ENCODE measurements at places on chromosomes 5 and 9.
A peak's percentile ranks its signal among the peaks of the same experiment; 100 is the strongest.

GRCh38 chr9:99016681-99017387 lies 73.1 kb downstream of the COL15A1 start:
- no peak for DNase-seq

DNA sequence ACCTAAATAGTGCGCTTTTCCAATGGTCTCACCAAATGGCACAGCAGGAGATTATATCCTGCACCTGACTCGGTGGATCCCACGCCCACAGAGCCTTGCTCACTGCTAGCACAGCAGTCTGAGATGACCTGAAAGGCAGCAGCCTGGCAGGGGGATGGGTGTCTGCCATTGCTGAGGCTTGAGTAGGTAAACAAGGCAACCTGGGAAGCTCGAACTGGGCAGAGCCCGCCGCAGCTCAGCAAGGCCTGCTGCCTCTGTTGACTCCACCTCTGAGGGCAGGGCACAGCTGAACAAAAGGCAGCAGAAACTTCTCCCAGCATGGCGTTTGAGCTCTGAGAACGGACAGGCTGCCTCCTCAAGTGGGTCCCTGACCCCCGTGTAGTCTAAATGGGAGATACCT lies 18.1 kb upstream of the ABLIM3 start:
- no peak for DNase-seq

GRCh38 chr5:137264573-137264972 lies 234.6 kb downstream of the SPOCK1 start:
- no peak for DNase-seq

- DNase-seq = no peak
Observed at GRCh38 chr5:34523387-34523726, 132.8 kb upstream of the RAI14 start.

- no peak for DNase-seq
Observed at GRCh38 chr9:127370672-127371648, 26.0 kb upstream of the SLC2A8 start.

GRCh38 chr9:81264516-81264915 lies 424.8 kb downstream of the TLE1 start:
- no peak for DNase-seq

- DNase-seq = no peak
Observed at GRCh38 chr5:3187771-3188425, 407.7 kb upstream of the IRX1 start.

DNA sequence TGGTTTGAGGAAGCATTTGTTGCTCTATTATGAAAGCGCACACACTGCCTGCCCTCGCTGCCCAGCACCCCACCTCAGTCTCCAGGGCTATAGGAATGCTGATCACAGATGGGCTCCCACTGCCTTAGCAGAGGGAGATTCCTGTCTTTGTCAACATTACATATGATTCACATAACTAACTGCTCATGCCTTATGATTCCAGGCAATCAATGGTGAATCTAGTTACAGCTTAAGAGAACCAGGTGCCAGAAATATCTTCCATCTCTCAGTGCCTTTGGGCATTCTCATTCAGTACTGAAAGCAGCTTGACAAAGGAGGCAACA lies 458.9 kb upstream of the C9orf72 start:
- DNase-seq = no peak

- DNase-seq = no peak
Observed at GRCh38 chr9:76900884-76901440, 5.0 kb downstream of the PRUNE2 start.

DNA sequence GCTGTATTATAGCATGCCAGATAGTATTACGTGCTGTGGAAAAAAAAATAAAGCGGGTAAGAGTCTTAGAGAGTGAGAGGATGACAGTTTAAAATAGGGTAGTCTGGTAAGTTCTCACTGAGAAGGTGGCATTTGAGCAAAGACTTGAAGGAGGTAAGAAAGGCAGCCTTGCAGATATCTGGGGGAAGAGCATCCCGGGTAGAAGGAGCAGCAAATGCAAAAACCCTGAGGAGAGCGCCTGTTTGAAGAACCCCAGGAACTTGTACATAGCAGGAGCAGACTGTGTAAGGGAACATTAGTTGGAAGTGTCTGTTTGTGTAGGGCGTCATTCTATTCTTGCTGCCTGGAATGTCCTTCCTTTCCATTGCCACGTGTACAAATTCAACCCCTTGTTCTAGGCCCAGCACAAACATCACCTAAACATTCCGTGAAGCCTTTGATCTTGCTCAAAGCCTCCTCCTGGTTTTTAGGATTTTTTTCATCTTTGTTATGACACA lies 2.6 kb downstream of the AP3S1 start:
- DNase-seq = no peak

- no peak for DNase-seq
Observed at GRCh38 chr5:91272858-91273257, 110.3 kb downstream of the ARRDC3 start.

DNA sequence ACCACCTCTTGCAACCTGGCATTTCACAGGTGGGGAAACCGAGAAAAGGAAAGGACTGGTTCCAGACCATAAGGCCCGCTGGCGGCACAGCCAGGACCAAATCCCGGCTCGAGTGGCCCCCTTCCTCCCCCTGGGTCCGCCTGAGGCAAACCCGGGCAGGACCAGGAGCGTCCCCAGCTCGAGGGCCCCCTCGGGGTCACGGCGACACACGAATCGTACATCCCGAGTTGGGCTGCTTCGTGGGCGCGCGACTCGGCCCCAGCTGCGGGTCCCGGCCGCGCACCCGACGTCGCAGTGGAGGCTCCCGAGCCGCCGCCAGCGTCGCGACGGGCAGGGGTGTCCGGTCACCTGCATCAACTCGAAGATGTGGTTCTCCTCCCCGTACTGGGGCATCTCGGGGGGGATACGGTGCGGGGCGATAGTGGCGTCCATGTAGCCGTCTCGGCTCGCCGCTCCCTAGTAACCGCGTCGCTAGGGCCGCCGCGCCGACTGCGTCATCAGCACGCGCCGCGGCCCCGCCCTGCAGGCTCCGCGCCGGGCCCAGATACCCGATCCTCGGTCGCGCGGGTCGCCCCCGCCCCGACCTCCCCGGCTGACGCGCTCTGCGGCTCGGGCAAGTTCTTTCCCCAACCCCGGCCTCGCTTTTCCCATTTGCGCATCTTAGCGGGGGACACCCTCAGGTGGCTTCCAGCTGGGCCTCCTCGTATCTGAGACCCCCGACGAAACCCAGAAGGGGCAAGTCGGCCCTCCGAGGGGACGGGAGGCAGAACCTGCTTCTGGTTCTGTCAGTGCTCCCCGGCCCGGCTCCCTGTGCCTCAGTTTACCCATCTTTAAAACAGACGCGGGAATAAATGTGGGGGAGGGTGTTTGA lies at the start of gene AK8:
TSS of gene AK8 (minus strand) at position 461 of the 871 bp plus-strand sequence. CDS start at position 432, 29 bp downstream.
- peak; percentile 37 for DNase-seq

DNA sequence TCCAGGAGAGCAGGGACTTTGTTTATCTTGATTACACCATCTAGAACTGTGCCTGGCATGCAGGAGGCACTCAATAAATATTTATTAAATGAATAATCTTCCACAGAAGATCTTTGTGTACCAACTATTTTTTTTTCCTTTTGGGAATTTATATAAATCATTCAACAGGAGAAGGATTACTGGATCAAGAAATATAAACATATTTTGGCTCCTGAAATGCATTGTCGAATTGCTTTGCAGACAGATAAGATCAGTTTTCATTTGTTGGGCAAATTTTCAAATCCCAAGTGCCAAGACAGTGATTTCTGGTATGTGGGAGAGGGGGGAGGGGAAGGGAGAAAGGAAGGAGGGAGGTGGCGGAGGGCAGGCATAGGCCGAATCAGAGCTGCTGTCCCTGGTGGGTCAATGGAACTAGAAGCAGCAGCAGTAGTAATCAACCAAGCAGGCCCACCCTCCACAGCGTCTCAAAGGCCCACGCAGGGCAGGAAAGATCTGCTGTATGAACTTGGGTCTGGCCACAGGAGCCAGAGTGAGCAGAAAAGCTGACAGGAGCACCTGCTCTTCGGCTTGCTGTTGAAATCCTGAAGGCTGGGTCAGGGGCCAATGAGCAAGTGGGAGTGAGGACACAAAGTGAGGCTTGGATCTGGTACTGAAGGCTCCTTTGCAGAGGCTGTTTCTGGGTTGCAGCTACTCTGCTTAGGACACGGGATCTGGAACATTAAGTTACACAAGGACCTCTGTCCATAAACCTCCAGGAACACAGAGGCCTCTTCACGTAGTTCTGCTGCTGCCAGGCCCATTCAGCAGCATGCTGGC lies 15.8 kb upstream of the TRAF1 start:
- DNase-seq = no peak

DNA sequence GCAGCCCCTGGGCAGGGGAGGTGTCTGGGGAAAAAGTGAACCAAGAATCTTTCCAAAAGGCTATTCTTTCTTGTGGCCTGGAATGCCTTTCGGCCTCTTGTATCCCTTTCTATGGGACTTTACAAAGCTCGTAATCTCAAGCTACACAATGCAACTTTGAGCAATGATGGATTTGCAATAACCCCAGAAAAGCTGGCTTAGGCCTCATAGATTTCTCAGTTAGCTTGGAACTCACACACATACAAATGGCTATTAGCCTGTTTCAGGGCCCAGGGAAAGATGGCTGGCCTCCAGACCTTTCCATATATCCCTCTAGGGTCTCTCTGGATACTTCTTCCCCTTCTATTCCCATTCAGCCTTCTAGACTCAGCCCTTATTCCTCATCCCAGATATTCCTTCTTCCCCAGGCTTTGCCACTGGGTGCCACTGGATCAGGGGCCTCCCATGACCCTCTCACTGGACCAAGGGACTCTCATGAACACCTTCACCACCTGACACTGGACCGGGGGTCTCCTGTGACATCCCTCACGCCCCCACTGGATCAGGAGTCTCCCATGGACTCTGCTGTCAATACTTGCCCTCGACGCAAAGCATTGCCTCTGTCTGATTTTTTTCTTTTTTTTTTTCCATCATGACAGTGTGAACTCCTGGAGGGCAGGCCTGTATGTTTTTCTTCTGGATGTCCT lies 59.5 kb downstream of the RAD23B start:
- DNase-seq = no peak

DNA sequence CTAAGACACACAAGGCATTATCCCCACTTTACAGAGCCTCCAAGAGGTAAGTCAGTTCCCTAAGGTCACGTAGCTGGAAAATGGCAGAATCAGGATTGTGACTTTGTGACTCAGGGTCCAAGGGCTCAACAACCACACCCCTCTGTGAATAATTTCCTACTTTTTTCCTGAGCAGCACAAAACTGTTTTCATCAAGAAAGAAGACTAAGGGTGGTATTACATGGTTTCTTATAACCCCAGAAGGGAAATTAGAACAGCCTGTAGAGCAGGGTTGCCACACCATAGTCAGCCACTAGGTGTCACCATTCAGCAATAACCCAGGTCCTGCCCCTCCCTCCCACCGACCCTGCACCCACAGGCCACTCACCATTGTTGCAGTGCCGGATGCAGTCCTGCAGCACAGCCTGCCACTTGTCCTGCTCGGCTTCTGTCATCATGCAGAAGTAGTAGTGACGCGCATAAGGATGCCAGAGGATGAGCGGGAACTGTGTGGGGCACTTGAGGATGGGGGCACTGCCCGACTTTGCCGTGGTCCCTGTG lies 72.1 kb downstream of the LRSAM1 start:
- DNase-seq = no peak

GRCh38 chr5:103031607-103032006 lies 88.3 kb downstream of the GIN1 start:
- DNase-seq = no peak

GRCh38 chr9:110604171-110604601 lies 24.6 kb upstream of the SVEP1 start:
- no peak for DNase-seq

GRCh38 chr5:149386166-149386565 lies 7.1 kb upstream of the IL17B start:
- DNase-seq = no peak

DNA sequence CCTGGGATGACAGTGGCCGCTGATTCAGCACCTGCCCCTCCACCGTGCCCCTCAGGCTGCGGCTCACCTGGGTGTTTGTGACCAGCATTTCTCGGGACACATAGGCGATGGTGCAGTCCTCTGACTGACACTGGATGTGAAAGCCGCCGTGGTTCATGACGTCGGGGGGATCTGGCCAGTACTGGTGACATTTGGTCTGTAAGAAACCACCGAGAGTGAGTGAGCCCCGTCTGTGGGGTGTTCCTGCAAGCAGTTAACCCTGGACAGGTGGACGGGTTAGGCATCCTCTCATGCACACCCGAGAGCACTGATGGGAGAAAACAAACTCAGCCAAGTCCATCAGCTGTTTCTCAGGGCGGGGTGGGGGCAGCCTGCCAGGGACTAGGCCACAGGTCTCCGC lies 62.5 kb upstream of the EPB41L4B start:
- no peak for DNase-seq

GRCh38 chr5:144210655-144211054 lies 40.0 kb downstream of the KCTD16 start:
- no peak for DNase-seq

DNA sequence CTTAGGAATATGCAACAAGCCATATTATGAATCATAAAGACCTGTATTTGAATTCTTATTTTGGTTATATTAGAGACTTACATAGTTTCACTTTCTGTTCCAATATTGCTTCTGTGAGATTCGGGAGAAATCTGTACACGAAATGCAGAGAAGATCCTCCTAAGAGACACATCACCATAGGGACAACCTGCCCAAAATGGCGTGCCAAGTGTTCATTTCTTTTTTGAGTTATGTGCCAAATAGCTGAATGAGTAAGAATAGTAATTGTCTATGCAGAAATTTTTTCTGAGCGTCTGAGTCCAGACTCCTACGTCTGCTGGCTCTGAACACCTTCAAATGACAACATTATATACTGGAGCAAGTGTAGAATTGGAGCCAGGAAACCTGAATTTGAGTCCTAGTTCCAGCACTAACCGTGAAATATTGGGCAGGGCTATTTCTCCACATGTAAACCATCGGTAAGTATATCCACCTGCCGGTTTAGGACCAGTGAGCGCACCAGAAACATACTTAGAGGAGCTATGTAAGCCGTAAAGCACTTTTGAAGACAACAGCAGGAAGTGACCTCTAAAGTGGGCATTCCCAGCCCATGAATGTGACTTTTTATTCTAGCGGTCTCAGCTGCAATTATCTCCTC lies 163.9 kb upstream of the DMRT1 start:
- DNase-seq = no peak

GRCh38 chr9:30506749-30507148 lies 1877.7 kb upstream of the ACO1 start:
- DNase-seq = no peak

DNA sequence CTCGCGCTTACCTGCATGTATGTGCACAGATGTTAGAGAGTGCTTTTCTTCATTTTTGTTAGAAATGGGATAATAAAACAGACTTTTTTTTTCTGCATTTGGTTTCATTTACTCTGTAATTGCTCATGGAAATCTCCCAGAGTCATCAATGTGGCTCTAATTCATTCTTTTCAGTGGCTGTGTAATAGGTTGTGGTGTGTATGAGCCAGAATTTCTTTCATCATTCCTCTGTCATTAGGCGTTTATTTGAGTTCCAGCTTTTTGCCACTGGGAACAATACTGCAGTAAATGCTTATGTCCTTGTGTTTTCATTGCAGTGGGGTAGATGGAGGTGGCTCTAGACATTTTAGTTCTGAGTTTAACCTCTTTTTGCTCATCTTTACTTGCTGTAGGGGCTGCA lies 118.9 kb downstream of the NXNL2 start:
- DNase-seq = no peak

DNA sequence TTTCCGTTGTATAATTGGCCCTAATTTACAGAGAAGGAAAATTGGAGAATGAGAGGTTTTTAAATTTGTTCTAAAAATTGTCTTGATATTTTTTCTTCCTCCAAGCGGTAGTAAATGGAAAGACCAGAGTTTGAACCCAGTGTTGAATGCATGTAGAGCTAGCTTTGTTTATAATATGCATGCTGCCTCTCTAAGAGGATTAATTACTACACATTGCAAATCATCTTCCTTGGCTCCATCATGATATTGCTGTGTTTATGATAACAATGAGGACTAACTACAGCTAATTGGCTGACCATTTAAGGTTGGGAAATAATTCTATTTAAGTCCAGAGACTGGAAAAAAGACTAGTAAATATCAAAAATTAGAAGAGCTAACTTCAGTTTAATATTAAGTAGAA lies 338.5 kb downstream of the PLK2 start:
- no peak for DNase-seq
